Bronchial epithelial cell (primary cell): ENCODE measurements at places on chromosomes 6 and 20. TPM values are rescaled to one million over a fixed set of nuclear protein-coding genes. Genes with fewer than 3 reads are reported as not detected.

Gene KCTD20
- 26.6 and 31.1 TPM in 2 replicates for total RNA-seq

GRCh38 chr20:44050925-44051660, 135.9 kb downstream of the JPH2 start:
- DNase-seq: no peak

DNA sequence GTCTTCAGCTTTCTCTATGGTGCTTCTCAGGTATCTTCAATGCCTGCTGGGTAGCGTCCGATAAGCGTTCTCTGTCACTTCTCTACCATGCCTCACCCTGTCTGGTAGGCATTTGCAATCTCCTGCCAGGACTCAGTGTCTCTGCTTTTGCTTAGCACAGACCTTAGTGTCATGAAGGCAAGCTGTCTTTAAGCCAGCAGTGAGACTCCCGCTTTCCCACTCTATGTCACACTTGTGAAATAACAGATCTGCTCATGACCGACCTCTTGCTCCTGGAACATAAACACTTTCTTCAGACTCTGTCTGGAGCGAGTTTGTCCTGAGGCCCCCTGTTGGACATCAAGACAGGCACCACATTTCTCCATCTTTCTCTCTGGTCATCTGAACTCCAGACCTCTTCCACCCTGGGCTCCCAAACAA, 17.0 kb downstream of the ADGRB3 start:
- DNase-seq: no peak

Gene KIAA0408
- not detected in 2 replicates for total RNA-seq

Gene GMDS
- total RNA-seq: 8.2 and 10.1 TPM in 2 replicates

Gene SHLD1
- 4.5 TPM in 2 replicates for total RNA-seq

GRCh38 chr6:56050530-56051201, 175.3 kb upstream of the BMP5 start:
- no peak for DNase-seq

Gene NANP
- 2.4 and 3.4 TPM in 2 replicates for total RNA-seq

- peak; percentile 54 for DNase-seq
These were observed 27.9 kb downstream of the GCLC start for GRCh38 chr6:53517021-53517420.

- DNase-seq: peak; percentile 82
These were observed 197.2 kb upstream of the SOX4 start for GRCh38 chr6:21396313-21396712.

GRCh38 chr20:34774449-34774848, 51.0 kb downstream of the NCOA6 start:
- no peak for DNase-seq

GRCh38 chr6:46555129-46555528, 63.9 kb upstream of the RCAN2 start:
- DNase-seq: no peak

DNA sequence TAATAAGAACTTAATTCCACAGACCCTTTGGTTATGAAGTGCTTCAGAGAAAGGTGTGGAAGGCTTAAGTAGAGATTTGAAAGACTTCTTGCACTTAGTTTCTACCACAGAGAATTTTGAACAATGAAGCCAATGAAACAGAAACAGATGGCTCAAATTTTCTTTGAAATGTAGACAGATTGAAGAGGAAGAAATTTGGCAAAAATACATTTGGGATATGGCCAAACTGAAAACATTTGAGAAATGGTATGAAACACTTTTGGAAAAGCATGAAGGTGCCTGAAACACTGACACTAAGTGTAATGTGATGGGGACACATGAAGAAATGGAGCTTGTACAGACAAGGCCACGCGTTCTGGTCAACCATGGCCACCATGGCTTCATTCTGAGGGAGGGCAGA, 272.4 kb upstream of the EXOC2 start:
- DNase-seq: no peak

DNA sequence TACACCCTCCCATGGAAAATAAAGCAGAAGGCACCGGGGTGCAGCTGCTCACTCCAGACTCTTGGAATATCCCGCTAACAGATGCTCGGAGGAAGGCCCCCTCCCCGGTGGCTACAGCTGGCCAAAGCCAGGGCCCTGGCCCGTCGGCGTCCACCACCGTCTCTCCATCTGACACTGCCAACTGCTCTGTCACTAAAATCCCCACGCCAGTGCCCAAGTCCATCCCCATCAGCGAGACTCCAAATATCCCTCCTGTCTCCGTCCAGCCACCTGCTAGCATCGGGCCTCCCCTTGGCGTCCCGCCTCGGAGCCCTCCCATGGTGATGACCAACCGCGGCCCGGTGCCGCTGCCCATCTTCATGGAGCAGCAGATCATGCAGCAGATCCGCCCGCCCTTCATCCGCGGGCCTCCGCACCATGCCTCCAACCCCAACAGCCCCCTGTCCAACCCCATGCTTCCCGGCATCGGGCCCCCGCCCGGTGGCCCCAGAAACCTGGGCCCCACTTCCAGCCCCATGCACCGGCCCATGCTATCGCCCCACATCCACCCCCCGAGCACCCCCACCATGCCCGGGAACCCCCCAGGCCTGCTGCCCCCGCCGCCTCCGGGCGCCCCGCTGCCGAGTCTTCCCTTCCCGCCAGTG, 143.9 kb downstream of the SOBP start:
- DNase-seq: no peak

Gene FOXF2
- total RNA-seq: under 0.01 TPM in 1 of 2 replicates, not detected in the other

Gene ACSS1
- total RNA-seq: 0.64 and 1.8 TPM in 2 replicates

GRCh38 chr6:166713434-166714186, 86.6 kb upstream of the RPS6KA2 start:
- no peak for DNase-seq

DNA sequence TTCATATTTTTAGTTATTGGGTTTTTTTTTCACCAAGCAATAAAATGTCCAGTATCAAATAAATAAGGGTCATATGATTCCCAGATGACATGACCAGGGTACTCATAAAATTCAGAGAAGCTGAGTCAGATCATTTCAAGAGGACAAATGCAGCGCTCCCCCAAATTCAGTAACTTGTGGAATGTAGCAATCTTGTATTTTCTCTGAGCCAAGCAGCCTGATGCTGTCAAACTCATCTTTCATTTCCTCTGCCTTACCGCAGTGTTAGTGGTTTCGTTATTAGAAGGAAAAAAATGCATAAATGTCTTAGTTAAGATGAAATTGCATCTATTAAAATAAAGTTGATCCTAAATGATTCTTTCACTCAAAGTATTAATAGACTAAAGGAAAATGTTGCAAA, 57.8 kb upstream of the EDN1 start:
- DNase-seq: no peak

DNA sequence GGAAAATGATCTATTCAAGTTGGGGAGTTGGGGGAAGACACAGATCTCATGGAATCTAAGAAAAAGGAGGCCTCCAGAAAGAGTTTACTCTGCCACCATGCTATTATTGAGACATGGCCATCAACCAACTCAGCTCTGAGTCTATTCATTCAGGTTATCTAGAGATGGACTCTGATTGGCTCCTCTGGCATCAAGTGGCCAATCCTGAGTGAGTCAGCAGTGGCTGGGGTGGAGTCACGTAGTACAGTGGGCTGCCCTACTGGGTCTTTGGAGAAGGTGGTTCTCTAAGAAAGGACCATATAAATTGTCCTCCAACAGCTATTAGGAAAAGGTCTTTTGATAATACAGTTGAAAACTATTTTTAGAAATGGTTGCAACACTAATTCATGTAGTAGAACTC, 42.1 kb downstream of the LYRM2 start:
- peak; percentile 21 for DNase-seq

Gene RIPOR3
- under 0.01 and 0.53 TPM in 2 replicates for total RNA-seq

DNA sequence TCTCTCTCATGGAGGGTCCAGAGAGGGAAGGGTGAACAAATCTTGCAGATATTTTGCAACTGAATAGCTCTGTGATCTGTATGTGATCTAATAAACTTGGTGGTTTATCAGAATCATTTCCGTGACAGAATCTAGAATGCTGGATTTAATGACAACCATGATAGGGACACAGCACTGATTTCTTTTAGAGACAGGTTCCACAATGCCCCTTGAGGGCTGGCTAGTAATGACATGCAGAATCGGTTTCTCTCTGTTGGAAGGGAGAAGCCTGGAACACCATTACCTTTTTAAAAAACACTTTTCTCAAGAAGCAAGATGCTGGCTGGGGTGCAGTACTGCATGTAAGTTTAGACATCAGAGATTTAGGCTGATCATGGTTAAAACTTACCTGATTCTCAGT, 313.4 kb downstream of the CDH26 start:
- no peak for DNase-seq

DNA sequence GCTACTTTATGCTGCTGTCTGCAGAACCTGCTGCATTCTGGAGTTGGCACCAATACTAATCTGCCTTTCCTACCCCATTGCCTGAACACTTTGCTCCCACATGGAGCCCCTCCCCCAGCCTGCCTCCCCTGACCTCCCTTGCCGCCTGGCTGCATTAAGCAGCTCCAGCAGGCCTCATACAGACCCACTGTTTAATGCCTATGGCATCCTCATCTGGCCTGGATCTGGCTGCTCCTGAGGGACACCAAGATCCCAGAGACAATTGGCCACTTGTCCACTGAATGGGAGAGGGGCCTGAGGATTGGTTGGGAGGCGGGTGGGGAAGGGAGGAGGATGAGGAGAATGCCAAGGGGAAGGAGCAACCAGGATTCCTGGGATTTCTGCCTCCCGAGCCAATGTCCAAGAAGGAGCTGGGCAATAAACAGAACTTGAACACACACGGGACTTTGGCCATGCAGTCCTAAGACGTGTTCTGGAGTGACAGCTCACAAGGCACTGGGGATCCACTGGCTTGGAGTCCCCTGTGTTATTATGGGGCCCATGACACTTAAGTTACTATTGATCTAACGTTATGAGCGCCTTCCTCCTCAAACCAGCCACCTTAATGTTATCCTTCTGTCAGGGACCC, 10.4 kb upstream of the KCNK5 start:
- no peak for DNase-seq

Gene PERP
- total RNA-seq: 161 and 401 TPM in 2 replicates

- DNase-seq: no peak
These were observed 80.1 kb downstream of the UTRN start for GRCh38 chr6:144365271-144365670.

Gene RSPH4A
- 0.13 and 0.26 TPM in 2 replicates for total RNA-seq

DNA sequence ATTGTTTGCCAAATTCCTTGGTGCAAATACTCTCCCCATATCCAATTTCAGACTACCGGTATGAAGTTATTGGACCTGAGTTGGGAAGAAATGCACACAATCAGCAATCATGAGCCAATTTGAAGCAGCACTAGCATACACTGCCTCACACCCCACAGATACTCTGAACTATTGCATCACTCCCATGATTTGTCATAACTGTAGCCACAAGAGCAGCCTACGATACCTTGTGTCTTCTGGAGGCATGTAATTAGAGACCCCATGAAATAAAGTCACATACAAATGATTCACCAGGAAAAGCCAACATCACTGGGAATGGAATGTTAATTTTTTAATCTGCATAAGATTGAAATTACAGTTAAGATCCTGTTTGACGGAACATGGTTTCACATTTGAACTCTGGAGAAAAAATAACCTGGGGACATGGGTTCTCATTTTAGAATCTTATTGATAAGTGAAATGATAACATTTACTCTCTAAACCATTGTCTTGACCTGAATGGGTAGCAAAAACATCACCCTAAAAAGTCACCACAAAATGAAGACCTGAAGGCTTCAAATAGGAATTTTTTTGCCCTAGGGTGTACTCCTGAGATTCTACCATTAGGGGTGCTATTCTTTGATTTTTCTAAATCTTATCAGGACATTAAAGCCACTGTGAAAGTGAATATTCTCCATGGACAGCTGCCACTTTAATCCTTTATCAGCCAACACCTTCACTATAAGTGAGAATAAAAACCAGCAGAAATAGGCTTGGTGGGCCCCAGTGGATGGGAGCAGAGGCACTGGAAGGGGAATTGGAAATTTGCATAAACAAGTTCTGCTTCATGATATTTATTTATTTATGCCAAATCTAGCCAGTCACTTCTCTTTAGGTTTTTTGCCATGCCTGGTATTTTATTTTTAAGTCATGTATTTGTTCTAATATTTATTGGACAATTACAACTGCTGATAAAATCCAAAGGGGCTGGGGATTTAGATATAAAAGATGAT, 34.5 kb upstream of the HBS1L start:
- DNase-seq: peak; percentile 87

DNA sequence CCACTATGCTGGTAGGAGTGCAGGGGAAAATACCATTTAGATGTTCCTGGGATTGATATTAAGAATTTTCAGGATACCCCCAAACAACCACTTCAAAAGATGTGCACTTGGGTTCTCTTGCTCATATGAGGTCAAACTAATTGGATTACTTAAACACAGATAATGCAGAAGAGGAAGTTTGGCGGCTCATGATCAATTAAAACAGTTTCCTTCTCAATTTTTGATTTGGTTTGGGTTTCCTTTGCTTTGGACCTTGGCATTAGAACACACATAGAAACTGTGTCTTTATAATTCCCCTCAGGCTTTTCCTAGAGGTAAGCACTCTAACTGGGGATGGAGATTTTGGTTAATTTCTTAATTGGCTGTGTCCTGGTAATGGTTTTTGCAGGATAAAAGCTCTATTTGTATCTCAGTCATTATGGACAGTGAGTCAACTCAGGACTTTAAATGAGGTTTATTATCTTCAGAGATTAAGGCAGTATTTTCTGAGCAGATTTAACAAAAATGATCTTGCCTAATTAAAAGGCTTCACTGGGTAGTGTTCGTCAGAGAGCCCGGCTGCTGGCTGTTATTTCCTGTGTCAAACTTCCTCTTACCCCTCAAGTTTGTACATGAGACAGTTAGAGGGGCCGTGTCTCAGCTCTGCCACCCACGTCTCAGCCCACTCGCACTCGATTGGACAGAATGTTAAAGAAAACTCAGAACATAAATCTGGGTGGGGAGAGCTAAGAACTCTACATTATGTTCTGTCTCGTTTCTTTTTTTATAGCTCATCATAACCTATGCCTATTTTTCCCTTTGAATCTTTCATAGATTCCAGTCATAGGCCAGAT, 50.3 kb upstream of the PREP start:
- DNase-seq: no peak

- DNase-seq: peak; percentile 87
These were observed 12.4 kb downstream of the FRS3 start for GRCh38 chr6:41767112-41767833.

Gene RSPH9
- total RNA-seq: under 0.01 and 0.13 TPM in 2 replicates

DNA sequence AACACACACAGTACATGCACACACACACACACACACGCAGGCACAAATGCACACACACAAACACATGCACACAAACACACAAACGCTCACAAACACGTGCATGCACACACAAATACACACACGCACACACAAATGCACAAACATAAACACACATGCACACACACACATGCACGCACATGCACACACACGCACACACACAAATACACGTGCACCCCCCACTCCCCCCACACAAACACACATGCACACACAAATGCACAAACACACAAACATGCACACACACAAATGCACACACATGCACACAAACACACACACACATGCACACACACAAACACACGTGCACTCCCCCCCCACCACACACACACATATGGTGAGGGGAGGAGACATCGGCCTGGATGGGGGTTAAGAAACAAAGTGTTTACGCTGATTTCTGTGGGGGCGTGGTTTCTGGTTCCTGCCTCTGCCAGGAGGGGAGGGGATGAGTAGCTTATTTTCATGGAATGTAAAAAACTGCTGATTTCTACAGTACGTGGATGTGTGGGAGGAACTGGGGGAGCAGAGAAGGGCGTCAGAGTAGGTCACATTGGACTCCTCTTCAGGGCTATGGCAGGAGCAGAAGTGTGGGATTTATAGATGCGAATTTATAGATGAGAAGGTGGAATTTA, 607.2 kb downstream of the QKI start:
- DNase-seq: no peak
